Ammon's horn (tissue), 1 donor: ENCODE measurements at places on chromosomes 5 and 9.
A peak's percentile ranks its signal among the peaks of the same experiment; 100 is the strongest.

- DNase-seq = peak; percentile 21
These were observed 168.5 kb upstream of the ISL1 start for GRCh38 chr5:51214746-51215145.

- DNase-seq = no peak
These were observed 602.6 kb downstream of the MTRR start for GRCh38 chr5:8471581-8471980.

DNA sequence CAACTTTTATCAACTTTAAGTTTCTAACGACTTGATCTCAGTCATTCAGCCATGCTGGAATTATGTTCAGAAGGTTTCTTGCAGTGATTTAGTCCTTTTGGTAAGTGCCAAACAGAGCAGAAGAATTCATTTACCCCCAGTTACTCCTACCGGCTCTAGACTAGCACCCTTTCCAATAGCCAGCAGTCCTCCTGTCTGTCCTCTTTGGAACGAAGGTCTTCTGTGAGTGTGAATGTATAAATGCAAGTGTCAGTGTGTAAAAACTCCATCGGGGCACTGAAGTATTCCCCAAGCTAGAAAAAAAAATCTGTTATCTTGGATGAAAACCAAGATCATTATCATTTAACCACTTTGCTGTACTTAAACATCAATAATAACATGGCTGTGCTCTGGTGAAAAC is 64.4 kb downstream of the GLIS3 start:
- no peak for DNase-seq

DNA sequence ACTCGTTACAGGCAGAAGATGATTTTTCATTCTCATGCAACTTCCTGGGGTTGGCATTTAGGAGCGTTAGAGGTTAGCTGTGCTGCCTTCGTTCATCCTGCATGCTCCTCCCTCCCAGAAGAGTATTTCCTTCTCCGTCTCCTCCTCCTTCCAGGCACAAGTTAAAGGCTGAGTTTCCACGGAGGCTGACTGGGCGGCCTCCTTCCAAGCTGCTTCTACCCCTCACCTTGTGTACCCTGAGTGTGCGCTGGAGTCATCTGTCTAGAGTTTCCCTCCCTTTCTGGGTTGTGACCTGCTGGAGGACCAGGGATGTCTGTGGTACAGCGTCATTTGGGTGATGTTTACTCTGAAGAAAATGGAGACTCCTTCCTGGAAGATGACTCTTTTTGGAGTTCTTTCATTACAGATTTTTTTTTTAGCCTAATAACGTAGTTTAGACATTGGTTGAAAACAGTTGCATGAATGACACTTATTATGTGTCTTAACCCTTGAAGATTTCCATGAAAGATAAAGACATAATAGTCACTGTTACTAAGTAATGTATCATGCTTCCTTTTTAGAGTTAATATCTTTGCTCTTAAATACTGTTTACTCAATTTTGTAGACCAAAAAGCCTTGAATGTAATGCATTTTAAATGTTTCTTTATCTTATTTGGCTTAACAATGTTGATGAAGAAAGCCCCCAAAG is 146.9 kb downstream of the TENT4A start:
- DNase-seq = no peak

DNA sequence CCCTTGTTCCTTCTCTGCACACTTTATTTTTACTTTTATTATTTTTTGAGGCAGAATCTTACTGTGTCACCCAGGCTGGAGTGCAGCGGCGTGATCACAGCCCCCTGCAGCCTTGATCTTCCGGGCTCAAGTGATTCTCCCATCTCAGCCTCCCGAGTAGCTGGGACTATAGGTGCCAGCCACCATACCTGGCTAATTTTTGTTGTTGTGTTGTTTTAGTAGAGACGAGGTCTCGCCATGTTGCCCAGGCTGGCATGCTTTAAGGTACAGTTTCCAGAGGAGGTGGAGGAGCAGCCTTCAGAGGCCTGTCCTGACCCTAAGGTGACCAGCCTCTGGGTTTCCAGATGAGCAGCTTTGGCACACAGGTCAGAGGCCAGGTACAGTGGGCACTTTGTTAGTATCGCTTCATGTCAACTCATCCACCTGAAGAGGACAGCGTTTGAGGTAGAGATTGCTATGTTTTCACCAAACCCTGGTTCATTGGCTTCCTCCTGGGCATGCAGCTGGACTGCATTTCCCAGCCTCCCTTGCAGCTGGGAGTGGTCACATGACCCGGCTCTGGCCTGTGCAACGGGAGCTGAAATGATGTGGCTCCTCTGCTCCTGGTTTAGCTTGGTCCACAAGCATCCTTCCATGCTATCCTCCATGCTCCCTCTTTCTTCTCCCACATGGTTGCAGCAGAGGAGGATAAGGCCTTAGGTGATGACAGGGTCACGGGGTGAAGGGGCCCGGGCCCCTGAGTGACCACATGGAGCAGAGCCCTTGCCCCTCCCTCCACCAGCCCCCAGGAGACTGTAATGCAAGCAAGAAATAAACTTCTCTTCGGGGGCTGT is 139.3 kb upstream of the IER5L start:
- DNase-seq = no peak

DNA sequence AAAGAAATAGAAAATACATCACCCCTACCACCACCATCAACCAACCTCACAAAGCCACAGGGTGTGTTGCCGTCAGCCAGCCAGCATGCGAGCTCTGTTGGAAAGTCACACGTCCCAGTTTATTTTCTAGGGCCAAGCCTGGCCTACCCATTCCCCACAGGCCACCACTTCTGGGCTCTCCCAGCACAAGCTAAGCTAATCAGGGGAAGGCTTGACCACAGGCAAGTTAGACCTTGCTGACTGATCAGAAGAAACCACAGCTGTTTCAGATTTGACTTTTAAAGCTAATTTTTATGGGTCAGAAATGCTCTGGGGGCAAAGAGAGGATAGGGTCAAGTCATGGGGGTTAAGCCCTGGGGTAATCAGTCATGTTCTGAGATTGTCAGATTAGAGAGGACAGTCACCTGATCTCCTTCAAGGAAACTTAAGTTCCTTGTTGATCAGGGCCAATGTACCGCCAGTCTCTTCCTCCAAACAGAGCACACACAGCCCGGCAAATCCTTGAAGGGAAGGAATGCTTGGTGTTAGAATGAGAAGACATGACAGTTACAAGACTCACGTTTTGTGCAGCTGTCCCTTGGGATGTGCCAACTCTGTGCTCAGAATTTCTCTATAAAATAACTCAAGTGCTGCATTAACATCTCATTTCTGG is 7.6 kb downstream of the SHB start:
- no peak for DNase-seq

DNA sequence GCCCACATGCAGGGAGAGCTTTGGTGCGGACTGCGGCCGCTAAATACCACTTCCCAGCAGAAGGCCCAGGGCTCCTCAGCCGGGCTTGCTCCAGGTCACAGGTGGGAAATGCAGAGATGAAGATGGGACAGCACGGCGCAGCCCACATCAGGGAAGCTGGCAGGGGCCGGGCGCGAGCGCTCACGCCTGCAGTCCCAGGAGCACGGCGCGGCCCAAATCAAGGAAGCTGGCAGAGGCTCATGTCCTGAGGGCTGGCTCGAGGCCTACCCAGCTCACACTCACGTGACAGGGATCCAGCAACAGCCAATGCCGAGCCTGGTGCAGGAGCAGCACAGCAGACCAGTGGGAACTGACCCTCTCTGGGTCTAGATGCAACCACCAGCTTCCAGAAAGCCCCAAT is 16.3 kb downstream of the LPCAT1 start:
- DNase-seq = no peak

- no peak for DNase-seq
These were observed 153.9 kb downstream of the CDH9 start for GRCh38 chr5:26884481-26884880.

DNA sequence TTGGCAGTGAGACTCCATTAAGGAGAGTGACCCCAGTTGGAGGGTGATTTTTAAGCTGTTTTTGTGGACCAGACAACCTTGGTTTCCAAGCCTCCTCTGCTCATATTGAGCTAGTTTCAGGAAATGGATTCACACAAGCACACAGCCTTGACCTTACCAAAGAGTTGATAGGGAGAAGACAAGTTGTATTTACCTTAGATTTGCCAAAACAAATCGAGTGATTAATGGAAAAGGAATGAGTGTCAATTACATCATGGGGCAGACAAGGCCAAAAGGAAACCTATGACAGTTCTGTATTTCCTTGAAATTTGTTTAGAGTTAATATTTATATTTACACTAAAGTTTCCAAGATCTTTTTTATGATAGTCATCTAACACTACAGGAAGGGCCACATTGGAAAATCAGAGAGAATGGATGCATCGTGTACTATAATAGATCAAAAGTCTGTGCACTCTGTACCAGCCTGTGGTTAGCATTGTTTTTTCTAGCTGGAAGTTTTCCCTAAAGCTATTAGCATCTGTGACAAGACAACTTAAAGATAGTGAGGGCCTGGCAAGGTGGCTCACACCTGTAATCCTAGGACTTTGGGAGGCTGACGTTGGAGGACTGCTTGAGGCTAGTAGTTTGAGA is 86.0 kb upstream of the FER start:
- DNase-seq = no peak

GRCh38 chr9:36154331-36154952 is 14.7 kb upstream of the CCIN start:
- peak; percentile 65 for DNase-seq
